ENCODE measurements at places on chromosomes 6 and 20. TPM values are rescaled to one million over a fixed set of nuclear protein-coding genes. Genes with fewer than 3 reads are reported as not detected.

MLN gene
- not detected for total RNA-seq

ANKRD66 gene
- not detected for total RNA-seq

DNA sequence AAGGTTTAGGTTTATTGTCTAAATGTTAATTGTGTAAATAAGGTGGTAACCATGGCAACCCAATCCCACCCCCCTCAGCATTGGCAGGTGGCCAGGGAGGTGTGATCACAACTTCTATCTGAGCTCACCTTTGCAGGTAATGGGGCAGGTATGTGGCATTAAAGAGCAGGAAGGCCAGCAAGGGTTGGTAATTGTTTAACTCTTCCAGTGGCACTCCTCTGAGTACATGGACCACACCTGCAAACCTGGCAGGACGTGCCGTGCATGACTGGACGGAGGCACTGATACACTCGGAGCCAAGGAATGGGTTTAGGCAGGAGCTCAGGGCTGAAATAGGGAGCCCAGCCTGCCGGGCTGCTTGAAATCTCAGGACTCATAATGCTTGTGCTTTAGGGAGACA lies 107.0 kb upstream of the BMP2 start:
- DNase-seq: no peak
- H3K36me3 ChIP-seq: no peaks in the 10 kb centered on the region
- H3K4me1 ChIP-seq: no peaks in the 10 kb centered on the region

GRCh38 chr6:18391023-18391422 lies 3.9 kb downstream of the RNF144B start:
- H3K4me3 ChIP-seq: no peak overlapping the region
- no peaks in the 10 kb centered on the region for H3K27me3 ChIP-seq
- no peak overlapping the region for H3K27ac ChIP-seq
- peaks cover 2% of the 10 kb centered on the region for H3K36me3 ChIP-seq
- peaks cover 32% of the 10 kb centered on the region for H3K4me1 ChIP-seq

All from activated naive CD8-positive, alpha-beta T cell treated with anti-CD3 and anti-CD28 coated beads for 36 hours (primary cell).